CD4-positive, alpha-beta T cell treated with Interleukin-12 subunit alpha and Interleukin-12 subunit beta, for 1 hour (primary cell): ENCODE measurements at places on chromosomes 1 and 21.

DNA sequence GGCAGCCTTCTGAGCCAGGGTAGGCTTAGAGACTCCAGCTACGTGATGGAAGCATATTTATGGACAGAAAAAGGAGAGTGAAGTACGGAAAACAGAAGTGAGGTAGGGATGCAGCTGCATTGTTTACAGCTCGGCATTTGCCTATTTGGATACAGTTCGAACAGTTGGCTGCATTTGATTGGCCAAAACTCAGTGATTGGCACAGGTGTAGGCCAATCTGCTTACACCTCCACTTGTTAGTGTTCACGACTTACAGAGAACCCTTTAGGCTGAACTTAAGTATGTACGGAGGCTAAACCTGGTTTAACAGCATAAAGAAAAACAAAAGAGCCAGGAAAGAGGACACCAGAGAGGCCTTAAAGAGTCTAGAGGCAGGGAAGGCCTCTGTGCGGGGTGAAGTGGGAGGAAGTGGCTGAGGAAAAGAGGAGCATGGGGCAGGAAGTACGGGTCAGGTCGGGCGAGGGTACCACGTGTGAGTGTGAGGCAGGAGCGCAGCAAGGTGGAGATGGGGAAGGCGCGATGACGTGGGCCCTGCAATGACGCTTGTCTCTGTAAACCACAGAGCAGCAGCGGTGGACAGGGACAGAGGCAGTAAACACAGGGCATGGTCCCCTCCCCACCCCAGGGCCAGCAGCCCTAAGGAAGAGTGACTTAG is 32.0 kb downstream of the RSPH1 start:
- DNase-seq = peak; percentile 82

DNA sequence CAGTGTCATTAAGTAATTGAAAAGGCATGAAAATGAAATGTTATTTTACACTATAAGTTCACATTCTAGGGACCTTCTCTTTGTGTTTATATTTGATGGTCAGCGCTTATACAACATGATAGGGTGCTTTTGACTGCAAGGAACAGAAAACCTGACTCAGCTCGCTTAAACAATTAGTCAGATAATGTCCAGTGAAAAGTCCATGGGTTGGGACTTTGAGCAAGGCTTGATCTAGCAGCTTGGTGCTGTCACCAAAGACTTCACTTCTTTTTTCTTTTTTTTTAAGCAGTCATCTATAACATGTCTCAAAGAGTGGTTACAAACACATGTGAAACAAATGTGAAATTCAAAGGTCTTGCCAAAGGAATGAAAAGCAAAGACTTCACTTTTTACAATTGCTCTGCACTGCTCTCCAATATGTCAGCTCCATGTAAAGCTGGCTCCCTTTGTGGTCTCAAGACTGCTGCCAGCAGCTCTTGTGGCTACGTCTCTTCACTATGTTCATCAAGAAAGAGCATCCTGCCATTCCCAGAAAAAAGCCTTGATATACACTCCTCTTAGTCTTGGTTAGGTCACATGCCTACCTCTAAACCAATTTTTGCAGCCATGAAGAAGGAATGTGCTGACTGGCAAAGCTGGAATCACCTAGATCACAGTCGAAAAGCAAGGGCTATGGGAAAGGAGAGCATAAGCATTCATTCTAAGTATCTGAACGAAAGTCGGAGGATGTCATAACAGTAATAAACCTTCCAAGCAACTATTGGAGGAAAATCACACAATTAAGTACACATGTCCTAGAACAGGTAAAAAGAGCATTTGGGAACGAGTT is 15.2 kb downstream of the F3 start:
- DNase-seq = no peak

DNA sequence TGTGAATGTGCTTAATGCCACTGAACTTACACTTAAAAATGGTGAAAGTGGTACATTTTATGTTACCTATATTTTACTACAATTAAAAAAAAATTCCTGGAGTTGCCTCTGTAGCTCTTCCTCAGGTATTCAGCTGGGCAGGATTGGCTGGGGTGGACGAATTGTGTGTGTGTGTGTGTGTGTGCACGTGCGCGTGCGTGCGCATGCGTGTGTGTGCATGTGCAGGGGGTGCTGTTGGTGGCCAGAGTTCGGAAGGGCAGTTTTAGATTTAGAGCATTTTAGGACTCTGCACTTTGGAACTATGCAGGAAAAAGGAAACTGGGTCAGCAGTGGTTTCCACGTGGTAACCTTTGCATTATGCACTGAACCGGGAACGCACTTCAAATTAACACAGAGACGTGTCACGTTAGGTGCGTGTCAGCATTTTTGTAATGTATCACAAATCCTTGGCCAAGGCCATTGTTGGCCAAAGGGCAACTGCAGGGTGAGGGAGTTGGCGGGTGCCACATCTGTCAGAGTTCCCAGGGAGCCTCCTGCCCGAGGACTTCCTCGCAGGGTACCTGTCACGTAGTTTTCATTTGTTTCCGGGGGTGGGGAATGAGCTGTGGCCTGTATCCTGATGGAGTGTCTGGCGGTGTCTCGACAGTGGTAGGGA is 312.8 kb downstream of the CAMTA1 start:
- no peak for DNase-seq

GRCh38 chr1:163069655-163070277 is 605 bp downstream of the RGS4 start:
- no peak for DNase-seq

DNA sequence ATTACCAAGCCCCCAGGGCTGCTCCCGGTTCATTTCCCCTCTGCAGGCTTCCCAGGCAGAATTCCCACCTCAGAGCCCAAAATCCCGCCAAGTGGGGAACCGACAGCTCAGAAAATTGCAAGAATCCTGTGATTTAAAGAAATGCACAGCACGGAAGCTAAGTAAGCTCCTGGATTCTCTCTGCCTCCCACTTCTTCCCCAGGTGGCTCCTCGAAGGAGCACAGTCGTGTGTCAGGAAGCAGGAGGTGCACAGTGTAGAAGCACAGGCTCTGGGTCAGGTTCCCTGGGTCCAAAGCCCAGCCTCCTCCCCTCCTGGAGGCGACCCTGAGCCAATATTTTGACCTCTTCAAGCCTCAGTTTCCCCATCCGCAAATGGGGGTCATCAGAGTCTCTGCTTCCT is 74.7 kb downstream of the FBXO2 start:
- DNase-seq = no peak

DNA sequence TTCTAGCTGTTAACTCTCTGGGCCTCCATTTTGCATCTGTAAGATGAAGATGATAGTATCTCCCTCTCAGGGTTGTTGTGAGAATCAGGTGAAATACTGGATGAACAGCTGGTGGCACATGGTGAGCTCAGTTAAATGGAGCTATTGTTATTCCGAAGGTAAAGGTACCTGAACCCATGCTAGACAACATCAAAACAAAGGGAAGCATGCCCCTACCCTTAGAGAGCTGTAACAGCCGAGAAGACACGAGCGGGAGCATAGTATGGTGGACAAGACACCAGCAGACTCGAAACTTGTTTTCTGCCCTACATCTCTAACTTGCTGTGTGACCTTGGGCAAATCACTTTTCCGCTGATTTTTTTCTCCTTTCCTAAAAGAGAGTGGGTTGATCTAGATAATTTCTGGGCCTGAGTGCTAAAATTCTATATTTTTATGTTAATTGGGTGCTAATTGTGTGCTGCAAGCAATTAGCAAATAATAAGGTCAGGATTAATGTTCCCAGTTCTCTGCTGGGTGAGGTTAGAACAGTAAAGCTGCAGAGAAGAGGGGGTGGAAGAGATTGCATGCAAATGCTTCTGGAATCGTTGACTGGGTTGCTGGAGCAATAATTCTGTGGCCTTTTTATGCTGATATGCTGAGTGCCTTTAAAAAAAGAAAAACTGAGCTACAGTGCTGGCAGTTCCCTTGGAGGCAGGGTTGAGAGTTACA is 10.8 kb downstream of the TMEM200B start:
- DNase-seq = no peak

DNA sequence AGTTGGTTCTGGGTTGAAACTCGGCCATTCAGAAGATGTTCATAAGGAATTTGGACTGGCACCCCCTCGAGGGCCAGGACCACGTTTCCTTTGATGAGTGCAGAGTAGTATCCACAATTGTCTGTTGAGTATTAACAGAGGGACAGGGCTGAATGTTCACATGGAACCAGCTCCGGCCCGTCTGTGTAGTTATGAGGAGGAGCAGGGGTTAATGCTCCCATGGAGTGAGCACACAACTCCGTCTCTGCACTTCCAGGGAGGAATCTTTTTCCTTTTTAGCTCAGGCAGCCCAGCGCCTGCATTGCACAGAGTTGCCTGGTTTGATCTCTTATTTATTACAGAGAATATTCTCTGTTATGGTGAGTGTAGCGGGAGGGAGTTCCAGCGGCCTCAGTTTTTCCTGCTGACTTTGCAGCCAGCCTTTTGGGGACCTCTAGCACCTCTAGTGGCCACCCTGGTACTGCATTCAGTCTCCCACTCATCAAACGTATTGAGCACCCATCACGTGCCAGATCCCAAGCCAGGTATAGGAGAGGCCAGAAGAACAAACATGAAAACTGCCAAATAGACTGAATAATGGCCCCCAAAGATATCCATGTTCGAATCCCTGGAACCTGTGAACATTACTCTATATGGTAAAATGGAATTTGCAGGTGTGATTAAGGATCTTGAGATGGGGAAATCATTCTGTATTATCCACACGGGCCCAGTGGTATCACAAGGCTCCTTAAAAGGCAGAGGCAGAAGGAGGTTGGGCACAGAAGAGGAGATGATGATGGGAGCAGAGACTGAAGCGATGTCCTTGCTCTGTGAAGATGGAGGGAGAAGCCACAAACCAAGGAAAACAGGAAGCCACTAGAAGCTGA is 167.7 kb upstream of the CSF3R start:
- DNase-seq = peak; percentile 54

DNA sequence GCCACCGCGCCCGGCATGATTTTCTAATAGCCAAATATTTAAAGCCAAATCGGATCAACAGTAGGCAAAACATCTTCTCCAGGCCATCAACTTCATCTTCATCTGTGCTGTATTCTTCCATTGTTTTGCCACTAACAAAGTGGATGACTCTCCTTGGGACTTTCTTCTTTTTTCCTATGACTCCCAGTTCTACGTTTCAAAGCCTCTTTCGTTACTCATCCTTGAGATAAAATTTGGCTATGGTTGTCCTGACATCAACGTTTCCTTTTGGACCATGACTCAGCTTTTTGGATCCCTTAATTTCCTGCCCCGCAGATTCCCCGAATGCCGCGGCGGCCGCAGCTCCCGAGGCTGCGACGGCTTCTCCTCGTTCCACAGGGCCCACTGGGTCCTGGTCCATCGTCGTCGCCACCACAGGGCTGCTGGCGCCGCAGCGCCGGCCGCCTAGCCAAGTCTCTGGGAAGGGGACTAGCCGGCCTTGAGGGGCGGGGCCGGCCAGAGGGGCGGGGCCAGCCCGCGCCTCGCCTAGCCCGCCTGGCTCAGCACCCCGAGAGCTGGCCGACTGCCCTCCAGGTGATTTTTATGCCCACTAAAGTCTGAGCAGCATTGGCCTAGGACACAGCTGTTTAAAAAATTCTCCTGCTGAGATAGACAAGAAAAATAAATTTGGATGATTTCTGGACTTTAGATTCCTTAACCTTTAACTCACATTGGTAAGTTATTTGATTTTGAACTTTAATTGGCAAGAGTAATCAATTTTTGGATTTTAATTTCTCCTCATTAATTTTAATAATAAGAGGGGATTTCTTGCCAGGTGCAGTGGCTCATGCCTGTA is 93.9 kb downstream of the ADCY10 start:
- DNase-seq = no peak

- DNase-seq = no peak
Observed at GRCh38 chr1:44089371-44090048, 29.1 kb upstream of the KLF17 start.

DNA sequence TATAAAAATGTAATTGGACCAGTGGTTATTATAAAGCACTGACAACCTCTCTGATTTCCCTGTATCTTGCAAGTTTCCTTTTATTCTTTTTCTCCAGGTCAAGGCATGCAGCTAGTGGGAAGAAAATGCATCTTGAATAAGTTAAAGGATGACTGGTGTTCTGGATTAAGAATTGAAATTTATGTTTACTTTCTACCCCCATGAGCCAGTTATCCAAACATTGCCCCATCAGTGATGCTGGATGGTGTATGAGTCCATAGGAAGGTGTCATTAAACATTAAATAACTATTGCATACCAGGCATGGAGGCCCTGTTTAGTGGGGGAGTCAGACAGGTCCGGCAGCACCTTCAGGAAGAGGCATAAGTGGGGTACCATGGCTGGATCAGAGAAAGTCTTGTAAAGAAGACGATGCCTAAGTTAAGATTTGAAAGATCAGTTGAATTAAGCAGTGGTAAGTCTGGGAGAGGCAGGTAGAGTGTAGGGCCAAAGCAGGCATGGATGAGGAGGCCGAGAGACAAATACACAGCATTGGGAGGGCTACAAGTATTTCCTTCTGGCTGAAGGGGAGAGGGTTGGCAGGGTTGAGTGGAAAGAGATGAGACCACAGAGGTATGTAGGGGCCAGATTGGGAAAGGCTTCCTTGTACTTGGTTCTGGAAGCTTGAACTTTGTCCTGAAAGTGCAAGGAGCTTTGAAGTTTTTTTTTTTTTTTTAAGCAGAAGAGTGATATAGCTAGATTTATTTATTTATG is 5.7 kb downstream of the SZRD1 start:
- no peak for DNase-seq

- no peak for DNase-seq
Observed at GRCh38 chr21:34684174-34684876, 15.5 kb downstream of the CLIC6 start.

DNA sequence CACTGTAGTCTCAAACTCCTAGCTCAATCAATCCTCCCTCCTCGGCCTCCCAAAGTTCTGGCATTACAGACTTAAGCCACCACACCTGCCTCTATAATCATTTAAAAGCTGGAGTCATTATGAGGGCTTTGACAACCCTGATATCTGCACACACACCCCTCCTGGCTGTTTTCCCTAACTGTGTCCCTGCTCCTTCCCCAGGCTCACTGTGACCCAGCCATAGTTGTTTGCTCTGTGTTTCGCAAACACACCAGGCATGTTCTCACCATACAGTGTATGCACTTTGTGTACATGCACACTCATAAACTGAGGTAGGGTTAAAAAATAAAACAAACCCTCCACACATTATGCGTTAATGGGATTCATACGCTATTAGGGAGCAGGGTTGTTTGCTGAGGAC is 21.8 kb upstream of the IL20 start:
- DNase-seq = no peak

GRCh38 chr1:19866758-19867157 is 15.4 kb upstream of the OTUD3 start:
- DNase-seq = no peak

DNA sequence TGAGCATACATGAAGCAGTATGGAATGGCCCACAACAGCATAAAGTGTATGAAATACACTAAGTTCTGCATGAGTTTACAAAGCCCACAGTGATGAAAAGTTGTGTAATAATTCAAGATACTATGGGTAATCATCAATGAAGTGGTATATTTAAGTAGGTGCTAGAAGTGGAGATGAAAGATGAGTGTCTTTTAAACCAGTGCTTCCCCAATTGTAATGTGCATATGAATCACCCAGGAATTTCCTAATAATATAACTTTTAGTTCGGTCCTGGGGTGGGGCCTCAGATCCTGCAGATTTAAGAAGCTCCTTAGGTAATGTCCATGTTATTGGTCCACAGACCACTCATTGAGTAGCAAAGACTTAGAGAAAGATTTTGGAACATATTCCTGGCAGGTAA is 184.9 kb downstream of the DUSP10 start:
- no peak for DNase-seq
